ENCODE measurements at places on chromosomes 13 and 19.
A peak's percentile ranks its signal among the peaks of the same experiment; 100 is the strongest.

DNA sequence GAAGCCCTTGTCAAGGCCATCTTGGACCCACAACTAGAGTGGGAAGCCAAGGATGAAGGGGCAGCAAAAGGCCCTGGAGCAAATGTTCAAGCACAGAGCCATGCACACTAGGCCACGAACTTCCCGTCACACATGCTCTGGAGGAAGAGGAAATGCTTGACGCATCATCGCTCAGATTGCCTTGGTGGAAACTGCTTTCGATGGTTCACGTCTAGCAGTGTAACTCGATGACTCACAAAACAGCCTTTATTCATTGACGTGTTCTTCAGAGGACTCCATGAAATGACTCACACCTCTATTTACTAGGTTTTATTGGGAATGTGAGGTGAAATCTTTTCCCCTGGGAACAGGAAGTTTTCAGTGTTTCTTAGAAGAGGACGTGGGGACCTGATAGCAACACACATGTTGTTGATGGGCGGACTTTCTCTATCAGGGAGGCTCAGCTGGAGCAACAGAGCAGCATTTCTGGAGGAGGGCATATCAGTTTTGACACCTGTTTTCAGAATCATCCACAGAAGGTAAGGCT, 79.8 kb upstream of the FLT1 start:
- DNase-seq: peak; percentile 98

GRCh38 chr13:75704194-75704926, 68.2 kb downstream of the LMO7 start:
- DNase-seq: no peak

GRCh38 chr19:35116072-35116801, 614 bp downstream of the FXYD3 start:
- no peak for DNase-seq

DNA sequence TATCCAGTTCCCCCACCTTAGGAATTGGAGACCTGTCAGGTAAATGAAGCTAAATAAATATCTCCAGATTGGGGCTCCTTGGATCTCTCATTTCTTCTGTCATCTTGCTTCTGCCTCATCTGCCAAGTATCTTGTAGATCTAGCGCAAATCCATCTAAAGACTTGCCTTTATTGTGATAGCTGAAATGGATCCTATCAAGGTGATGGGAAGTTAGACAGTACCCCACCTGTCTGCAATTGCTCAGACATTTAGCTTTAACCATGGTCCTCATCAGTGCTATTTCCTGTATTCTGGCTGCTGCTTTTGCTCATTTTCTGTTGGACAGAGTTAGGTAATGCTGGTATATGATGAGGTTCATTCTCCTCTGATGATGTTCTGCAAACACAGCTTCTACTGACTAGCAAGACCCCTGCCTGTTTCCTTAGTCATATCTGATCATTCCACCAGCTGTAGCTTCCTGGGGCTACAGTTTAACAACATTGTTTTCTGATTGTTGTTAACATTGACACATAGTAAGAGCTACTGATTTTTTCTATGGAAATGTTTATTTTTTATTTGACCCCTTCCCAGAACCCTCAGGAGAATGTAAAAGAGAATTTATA, 340.0 kb downstream of the DCT start:
- no peak for DNase-seq

DNA sequence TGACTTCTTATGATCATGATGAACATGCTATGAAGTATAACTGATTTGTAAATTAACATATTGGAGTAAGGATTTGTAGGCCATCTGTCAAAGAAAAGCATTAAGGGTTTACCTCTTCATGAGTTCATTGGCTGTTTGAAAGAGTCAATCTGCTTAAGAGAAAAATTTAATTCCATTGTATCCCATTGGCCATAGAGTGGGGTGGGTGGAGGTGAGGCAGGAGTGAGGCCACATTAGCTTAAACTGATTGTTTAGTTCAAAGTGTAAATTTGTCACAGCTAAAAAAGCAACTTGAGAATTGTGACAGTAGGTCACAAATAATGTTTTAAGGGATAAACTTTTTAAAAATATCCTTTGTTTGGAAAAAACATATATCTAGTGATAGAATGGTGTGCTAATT, 11.4 kb downstream of the GPR180 start:
- no peak for DNase-seq

DNA sequence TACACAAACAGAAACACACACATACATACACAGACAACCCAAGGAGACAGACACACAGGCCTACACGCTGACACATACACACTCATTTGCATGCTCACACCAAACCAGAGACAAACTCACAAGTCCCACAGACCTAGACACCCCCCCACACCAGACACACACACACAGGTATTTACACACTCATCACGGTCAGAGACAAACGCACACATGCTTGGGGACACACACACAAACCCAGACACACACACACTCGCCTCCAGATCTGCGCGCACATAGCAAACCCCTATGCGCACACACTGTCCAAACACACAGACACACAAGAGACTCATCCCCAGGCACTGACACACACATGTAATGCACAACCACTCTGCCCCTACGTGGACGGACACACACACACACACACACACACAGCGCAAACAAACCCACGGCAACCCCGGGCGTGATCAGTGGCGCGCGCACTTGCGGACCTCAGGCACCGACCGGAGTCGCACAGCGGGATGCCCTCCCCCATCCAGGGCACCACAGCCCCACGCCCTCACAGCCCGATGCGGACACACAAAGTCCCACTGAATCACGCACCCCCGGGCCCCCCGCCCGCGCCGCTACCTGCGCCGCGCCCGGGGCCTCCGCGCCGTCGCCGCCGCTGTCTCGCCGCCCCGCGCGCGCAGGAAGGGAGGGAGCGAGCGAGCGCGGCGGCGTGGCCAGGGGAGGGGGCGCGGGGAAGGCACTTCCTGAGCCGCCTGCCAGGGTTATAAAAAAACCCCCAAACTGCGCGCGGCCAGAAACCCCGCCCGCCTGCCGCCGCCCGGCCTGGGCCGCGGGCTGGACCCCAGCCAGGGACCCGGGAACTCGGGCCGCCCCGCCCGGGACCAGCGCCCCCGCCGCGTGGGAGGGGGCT, at the start of gene ADAMTS10:
Gene ADAMTS10, minus strand, starts transcription at position 675 of the 895 bp plus-strand sequence. CDS start 5,005 bp downstream, outside the sequence.
- no peak for DNase-seq

GRCh38 chr13:51237887-51238286, 15.7 kb downstream of the FAM124A start:
- no peak for DNase-seq

- no peak for DNase-seq
Observed at GRCh38 chr13:75494491-75494890, 12.5 kb upstream of the TBC1D4 start.

- peak; percentile 2 for DNase-seq
Observed at GRCh38 chr13:97030705-97031452, 36.6 kb upstream of the OXGR1 start.

DNA sequence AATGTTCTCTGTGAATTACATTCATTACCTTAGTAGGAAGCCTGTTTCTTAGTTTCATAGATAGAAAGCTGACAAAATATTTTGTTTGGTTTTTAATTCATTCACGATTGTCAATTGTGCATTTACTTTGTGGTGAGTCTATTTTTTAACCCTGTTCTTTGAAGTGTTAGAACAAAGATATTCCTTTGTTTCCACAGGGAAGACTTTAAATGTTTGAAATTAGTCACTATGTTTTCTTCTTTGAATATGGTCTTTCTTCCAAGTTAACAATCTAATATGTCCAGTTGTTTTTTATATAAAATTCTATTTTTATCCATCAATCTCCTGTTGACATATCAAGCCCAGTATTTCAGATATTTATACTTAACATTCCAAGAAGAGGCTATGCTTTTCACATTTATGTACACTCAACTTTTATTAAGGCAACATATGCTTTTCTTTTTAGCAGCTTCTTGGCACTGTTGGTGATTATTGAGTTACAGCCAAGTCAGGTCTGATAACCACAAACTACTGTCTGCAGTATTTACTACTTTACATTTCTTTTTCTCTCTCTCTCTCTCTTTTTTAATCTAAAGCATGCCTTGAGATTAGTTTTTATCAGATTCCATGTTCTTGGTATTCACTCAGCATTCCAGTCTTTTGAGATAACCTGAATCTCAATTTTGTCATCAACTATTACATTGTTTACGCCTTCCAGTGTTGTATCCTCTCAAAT, 812.8 kb upstream of the SLC10A2 start:
- DNase-seq: no peak

- DNase-seq: no peak
Observed at GRCh38 chr13:110225609-110226574, 81.1 kb downstream of the COL4A1 start.

- DNase-seq: no peak
Observed at GRCh38 chr13:20994441-20994821, 67.0 kb downstream of the LATS2 start.

- no peak for DNase-seq
Observed at GRCh38 chr19:18596752-18597157, 8.2 kb downstream of the REX1BD start.

GRCh38 chr13:95494082-95494681, 58.3 kb upstream of the CLDN10 start:
- DNase-seq: peak; percentile 28

- no peak for DNase-seq
Observed at GRCh38 chr19:491146-491741, 5.0 kb upstream of the MADCAM1 start.

GRCh38 chr19:15320116-15320515, 12.2 kb downstream of the BRD4 start:
- peak; percentile 67 for DNase-seq

- DNase-seq: no peak
Observed at GRCh38 chr13:31207661-31208552, 8.1 kb downstream of the B3GLCT start.

- DNase-seq: peak; percentile 92
Observed at GRCh38 chr13:30112602-30113435, 194.5 kb downstream of the KATNAL1 start.

- DNase-seq: no peak
Observed at GRCh38 chr13:27245610-27246009, 5.7 kb upstream of the RPL21 start.

DNA sequence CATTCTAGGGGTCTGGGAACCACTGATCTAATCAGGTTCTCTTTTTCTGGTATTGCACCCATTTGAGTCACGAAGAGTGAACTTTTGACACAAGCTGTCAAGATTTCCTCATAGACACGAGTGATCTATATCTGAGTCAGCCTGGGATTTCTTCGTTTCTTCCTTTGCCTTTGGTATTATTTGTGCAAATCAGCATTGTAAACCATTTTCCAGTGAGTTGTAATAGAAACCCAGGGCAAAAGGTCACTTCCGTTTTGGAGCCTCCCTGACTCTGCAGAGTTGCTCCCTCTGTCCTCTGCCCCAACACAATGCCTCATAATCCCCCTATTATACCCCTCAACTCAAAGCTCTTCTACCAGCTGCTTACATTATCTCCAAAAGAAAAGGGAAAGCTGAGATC, 615.1 kb downstream of the EFNB2 start:
- DNase-seq: peak; percentile 52

- DNase-seq: peak; percentile 17
Observed at GRCh38 chr13:94009701-94010100, 469.8 kb downstream of the DCT start.

GRCh38 chr13:95784900-95785290, 108.0 kb downstream of the DNAJC3 start:
- DNase-seq: no peak

DNA sequence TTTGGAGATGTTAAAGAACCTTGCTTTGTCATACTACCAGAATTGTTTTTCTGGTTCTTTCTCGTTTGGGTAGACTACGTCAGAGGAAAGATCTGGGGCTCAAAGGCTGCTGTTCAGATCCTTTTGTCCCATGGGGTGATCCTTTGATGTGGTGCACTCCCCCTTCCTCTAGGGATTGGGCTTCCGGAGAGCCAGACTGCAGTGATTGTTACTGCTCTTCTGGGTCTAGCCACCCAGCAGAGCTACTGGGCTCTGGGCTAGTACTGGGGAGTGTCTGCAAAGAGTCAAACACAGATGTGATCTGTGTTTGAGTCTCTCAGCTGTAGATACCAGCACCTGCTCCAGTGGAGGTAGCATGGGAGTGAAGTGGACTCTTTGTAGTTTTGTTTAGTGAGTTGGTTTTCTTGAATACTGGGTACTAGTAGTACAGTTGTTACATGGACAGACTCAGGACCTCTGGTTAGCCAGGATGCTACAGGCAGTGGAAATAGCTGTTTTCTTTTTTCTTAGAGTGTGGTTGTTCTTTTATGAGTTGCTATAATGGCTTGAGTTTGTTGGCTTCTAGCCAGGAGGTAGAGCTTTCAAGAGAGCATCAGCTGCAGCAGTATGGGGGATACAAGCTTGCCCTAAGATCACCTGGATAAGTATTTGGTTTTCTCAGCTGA, 34.4 kb downstream of the DNAJC15 start:
- peak; percentile 11 for DNase-seq

GRCh38 chr13:111584101-111584672, 263.7 kb downstream of the TEX29 start:
- DNase-seq: no peak

GRCh38 chr19:45834970-45835369, 19.9 kb upstream of the RSPH6A start:
- no peak for DNase-seq

GRCh38 chr19:413756-414420, 4.9 kb upstream of the C2CD4C start:
- no peak for DNase-seq

- no peak for DNase-seq
Observed at GRCh38 chr13:102187313-102187712, 214.5 kb downstream of the FGF14 start.

DNA sequence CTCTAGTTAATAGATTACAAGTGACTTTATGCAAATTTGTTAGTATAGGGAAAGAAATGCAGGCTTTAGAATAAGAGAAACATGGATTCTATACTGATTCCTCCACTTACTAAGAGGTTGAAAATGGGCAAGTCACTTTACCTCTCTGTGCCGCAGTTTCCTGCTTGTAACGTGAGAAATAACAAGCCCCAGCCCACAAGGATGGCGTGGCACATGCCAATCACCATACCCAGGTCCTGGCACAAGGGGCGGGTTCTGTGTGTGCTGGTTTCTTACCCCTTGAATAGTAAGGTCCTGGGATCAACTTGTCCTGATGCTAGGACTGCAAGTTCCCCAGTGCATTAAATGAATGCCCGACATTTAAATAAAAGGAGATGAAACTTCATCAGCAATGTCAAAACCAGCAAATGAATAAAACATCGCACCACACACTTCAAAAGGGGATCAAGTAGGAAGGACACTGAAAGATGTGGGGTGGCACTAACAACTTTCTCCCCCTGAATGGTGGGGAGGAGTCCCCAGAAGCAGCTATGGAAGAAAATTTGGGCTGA, 7.9 kb upstream of the SIGLEC9 start:
- DNase-seq: no peak

DNA sequence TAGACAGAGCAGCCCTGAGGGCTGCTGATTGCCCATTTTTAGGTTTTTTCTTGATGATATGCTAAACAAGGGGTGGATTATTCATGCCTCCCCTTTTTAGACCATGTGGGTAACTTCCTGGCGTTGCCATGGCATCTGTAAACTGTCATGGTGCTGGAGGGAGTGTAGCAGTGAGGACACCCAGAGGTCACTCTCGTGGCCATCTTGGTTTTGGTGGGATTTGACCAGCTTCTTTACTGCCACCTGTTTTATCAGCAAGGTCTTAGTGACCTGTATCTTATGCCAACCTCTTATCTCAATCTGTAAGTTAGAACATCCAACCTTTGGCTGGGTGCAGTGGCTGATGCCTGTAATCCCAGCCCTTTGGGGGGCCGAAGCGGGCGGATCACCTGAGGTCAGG, 148.0 kb downstream of the PTPRS start:
- no peak for DNase-seq

- DNase-seq: peak; percentile 61
Observed at GRCh38 chr13:24220086-24220703, 59.7 kb downstream of the SPATA13 start.
